ENCODE measurements at places on chromosomes 7 and 10.

DNA sequence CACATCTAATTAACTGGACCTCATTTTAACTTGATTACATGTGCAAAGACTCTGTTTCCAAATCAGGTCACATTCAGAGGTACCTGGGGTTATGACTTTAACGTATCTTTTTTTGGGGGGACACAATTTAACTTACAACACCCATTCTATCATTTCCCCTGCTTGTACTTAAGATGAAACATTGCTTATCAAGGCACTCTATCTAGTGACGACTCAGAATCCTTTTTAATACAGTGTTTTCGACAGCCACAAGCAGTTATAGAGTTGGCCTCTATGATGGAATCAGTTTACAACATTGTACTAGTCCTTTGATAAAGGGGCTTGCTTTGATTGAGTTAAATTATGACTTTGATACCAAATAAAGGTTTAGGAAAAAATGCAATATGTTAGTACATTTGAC lies 22.7 kb downstream of the BBS9 start:
- DNase-seq, result no peak

DNA sequence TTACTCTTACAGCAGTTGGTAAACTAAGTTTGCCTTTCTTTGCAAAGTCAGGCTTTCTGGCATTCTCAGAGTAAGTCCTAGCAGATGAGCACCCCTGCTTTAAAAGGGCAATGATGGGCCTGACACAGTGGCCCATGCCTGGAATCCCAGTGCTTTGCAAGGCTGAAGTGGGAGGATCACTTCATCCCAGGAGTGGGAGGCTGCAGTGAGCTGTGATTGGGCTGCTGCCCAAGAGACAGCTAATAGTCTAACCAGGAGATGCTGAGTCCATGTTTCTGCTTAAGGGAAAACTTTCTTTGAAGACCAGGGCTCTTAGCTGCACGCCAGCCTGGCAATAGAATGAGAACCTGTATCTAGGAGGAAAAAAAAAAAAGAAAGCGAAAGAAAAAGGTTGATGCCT lies 100.2 kb upstream of the MPP7 start:
- no peak for DNase-seq

DNA sequence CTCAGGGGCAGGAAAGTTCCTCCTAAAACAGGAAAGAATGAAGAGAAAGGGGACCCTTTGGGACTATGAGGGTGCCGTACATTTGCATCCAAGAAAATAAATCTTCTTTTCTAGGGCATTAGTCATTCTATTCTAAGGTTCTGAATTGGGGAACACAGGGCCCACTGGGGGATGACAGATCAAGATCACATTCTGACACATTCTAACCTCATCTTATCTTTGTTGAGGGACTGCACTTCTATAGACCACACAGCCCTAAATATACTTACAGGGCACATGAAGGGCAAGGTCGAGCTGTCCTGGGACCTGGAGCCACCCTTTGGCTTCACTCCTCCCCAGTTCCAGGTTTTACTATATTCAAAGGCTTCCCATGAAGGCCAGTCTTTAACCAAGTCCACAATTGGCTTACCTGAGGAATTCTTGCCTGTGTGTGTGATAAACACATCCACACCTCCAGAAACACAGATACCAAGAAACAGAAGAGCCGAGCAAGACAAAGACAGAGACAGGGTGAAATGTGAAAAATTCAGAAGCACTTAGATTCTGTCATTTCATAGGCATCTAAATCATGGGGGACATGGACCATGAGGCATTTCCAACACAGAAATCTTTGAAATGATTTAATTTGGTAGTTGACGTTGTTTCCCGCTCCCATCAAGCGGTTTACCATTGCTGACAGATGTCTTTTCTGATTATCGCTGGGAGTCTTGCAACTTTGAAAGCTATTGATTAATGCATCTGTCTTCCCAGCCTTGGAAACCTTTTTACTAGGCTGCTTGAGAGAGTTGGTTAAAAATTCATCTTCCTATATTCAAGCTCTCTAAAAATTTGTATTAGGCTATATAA lies 75.8 kb downstream of the CCDC71L start:
- no peak for DNase-seq

DNA sequence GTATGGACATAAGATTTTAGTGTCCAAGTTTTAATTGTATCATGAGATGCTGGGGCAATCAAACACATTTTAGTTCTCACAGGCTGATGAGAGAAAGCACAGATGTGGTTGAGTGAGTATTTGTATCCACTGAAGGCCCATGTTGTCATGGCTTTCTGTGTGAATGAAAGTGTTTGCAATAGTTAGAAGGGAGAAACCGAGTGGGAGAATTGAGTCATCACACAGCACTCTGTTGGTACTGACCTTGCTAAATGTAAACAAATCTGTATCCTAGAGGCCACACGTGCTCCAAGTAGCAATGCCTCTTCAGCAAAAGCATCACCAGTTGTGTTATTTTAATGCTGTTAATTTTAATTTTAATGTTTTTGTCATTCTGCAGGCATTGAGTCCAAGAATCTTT lies 121.2 kb downstream of the EMX2 start:
- no peak for DNase-seq

DNA sequence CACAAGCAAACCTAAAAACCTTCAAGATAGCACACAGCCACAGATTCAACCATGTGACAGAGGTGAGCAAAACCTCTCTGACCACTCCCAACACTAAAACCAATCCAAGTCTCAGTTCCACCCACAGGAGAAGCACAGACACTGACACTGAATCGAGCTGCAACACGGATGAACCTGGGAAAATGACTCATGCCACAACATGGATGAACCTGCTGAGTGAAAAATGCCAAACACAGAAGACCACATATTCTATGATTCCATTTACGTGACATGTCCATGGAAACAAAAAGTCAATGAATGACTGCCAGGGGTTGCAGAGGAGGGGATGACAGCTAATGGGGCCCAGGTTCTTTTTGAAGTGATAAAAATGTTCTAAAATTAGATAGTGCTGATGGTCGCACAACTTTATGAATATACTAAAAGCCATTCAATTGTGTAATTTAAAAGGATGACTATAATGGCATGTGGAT lies 22.0 kb downstream of the CYTH3 start:
- no peak for DNase-seq

- no peak for DNase-seq
These were observed 11.3 kb downstream of the AGK start for GRCh38 chr7:141562543-141562942.

DNA sequence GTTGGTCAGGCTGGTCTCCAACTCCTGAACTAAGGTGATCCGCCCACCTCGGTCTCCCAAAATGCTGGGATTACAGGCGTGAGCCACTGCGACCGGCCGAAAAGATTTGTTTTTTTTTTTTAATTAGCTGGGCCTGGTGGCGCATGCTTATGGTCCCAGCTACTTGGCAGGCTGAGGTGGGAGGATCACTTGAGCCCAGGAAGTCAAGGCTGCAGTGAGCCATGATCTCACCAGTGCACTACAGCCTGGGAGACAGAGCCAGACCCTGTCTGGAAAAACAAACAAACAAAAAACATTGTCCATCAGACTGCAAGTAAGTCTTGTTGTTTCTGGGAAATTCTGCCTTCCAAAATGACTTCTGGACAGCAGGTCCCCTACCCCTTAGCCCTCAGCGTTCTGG lies 16.3 kb upstream of the ZNF212 start:
- DNase-seq, result no peak

- no peak for DNase-seq
These were observed 14.2 kb downstream of the SLC29A3 start for GRCh38 chr10:71333129-71333887.

- no peak for DNase-seq
These were observed 67.3 kb downstream of the EPDR1 start for GRCh38 chr7:37987732-37988131.

DNA sequence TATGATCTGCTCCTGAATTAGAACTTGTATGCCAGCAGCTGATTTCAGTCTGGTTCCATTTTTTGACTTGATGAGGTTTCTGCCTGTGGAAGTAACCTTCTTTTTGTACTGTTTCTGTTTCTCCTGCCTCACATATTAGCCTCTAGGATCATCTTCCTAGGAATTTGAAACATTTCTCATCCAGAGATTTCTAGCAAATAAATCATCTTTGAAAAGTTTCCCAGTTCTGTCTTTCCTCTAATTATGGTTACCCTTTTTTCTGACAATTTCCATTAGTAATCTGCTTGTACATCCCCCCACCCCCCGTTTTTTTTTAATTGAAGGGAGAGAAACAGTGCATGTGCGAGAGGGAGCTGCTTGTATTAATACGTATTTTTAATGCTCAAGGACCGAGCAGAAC lies 92.2 kb downstream of the NRF1 start:
- no peak for DNase-seq

DNA sequence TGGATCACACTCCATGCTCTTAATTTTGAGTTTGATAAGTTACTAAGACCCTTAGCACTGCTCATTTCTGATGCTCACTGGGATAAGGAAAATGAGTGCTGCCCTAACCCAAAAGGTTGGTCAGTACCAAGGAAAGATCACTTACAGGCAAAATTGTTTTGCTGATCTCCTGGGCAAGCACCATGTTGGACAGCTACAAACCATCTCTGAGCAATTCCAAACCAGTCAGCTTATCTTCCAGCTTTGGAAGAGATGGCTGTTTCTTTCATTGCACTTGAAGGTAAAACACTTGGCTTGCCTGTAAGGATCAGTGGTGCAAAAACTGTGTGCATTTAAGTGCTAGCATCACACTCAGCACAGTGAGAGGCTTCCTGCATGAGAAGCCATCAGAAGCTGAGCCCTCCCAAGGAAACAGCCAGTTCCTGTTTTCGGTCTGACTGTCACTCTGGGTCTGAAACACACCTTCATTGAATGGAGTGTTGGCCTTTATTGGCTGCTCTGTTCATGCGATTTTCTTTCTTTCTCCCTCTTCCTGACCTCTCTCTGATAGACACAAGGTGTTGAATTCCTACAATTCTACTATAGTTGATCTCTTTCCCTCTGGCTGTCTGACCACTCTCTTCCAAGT lies 126.4 kb upstream of the GHITM start:
- DNase-seq, result no peak

DNA sequence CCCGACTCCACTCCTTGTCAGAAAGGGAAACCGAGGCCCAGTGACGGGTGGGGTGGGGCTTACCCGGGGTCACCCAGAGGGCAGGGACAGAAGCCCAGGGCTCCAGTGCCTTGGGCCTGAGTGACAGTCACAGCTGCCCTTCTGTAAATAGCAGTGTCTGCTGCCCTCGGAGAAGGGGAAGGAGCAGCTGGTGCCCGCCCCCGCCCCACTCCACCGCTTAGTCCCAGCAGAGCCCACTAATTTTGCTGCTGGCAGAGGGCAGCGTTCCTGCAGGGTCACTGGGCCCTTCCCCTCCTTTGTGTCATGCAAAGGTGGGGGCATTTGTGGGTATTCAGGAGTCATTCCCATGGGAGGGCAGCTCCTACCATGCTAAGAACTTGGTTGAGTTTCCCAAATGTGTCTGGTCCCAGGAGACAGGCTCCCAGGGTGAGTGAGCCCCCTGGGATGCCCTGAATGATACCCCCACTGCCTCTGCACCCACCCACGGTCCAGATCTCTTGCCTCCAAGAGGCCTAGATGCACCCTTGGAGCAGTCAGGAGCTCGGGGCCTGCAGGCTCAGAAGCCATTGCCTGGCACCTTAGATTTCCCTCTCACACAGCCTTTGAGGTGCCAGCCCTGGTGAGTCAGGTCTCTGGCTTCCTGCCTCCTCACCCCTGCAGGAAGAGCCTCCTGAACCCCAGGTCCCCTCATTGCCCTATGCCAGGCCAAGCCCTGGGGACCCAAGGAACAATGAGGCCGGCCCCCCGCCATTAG lies 17.2 kb downstream of the SH2B2 start:
- DNase-seq, result no peak

GRCh38 chr7:148702876-148703670 lies 4.4 kb downstream of the CUL1 start:
- peak; percentile 7 for DNase-seq

GRCh38 chr7:100483722-100484672 lies at the start of gene NYAP1:
Gene NYAP1, plus strand, starts transcription at chr7:100483927. Its CDS starts 1,385 bp downstream, at chr7:100485312.
- DNase-seq, result peak; percentile 64

- no peak for DNase-seq
These were observed 37.8 kb downstream of the AOAH start for GRCh38 chr7:36686499-36686898.

GRCh38 chr10:110491346-110491745 lies 6.4 kb upstream of the DUSP5 start:
- DNase-seq, result no peak

GRCh38 chr7:130703851-130704250 lies 17.5 kb upstream of the TSGA13 start:
- no peak for DNase-seq

DNA sequence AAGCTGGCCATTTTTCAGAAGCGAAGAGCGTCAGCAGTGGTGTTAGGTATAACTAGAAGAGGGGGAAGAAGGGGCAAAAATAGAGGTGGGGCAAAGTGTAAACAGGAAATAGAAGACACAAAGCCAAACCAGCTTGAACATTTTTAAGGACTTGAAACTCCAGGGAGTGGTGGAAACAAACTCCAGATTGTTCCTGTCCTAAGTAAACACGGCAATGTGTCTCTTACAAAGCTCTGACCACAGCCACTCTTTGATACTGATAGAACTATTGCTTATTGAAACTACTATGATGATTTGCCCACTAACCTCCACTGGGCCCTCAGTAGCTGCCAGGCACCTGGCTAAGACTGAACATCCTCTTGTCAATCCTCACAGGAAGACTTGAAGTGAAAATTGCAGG lies 20.8 kb upstream of the CDH23 start:
- DNase-seq, result no peak

- DNase-seq, result peak; percentile 26
These were observed 36.4 kb downstream of the MINPP1 start for GRCh38 chr10:87541114-87541513.

GRCh38 chr10:114060456-114060855 lies 16.8 kb downstream of the ADRB1 start:
- DNase-seq, result no peak

DNA sequence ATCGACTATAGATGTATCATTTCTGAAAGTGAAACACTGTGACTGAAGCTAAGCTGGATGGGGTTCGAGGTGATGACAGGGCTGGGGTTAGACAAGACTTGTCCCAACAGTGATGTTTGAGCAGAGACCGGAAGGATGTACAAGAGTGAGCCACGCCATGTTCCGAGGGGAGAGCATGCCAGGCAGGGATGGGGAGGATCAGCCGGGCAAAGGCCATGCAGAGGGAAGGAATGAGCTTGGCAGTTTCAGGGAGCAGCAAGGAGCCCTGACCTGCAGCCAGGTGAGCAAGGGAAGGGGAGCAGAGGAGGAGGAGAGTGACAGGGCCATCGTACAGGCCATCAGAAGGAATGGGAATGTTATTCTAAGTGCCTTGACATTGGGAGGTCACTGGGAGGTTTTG lies 114.9 kb upstream of the GPR26 start:
- no peak for DNase-seq

DNA sequence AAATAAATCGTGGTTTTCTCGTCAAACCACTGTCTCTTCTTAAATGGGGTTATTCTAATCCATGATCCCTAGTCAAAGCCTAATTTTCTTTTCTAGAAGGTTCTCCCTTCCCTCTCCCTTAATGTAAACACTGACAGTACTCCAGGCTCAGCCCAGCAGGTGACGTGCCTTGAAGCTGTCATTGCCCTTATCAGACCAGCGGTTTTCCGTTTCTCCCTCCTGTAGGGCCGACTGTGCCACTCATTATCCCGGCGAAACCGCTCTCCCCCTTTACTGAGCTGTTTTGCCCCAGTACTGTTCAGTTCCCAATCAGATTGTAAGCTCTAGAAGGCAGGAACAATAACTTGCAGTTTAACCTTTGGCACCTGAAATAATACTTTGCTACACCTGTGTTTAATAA lies 153.5 kb upstream of the RHEB start:
- no peak for DNase-seq

GRCh38 chr7:28246921-28247461 lies 66.4 kb upstream of the JAZF1 start:
- DNase-seq, result no peak
